Activated CD8-positive, alpha-beta memory T cell treated with anti-CD3 and anti-CD28 coated beads for 1 hour (primary cell): ENCODE measurements at places on chromosomes 2 and 18.

DNA sequence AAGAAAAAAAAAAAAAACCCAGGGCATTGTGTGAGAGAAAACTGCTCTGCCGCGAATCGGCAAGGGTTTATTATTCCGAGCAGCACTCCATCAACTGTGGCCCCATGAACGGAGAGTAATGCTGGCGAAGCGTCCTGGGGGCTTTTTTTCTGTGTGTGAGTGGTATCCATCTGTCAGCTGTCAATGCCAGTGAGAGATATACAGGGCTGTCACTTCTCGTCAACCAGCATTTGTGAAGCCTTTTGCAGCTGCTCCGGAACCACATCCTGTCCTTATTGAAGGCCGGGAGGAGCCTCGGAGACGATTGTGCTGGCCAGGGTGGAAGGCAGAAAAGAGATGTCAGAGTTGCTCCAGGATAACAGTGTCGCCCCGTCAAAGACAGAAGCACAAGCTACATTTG is 356.9 kb upstream of the SMIM21 start:
- DNase-seq: no peak

DNA sequence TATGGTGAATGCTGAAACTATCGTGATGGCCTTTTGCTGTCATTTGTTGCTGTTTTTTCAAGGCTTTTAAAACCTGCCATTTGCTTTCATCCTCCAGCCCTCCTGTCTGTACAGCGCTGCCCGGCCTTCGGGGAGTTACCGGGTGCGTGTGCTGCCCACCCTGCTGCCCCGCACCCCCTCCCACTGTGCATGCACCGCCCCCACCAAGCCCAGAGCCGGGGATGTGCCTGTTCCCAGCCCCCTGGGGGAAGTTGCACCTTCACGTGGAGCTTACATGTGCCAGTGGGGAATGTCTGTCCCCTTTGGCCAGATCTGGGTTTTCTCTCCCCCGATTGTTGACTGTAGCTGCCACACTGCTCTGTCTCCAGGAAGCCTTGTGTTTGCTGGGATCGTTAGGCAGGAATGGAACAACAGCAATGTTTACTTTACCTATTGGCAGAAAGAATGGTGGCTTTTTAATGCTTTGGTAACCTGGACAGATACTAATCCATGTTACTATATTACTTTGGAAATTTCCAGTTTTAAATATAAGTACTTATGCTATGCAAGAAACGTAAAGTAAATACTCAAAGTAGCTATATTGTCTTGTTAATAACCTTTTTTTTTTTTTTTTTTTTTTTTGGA is 64.8 kb upstream of the RBM44 start:
- no peak for DNase-seq

- DNase-seq: no peak
Measured at GRCh38 chr2:27493948-27494283, 1.1 kb downstream of the FNDC4 start.

GRCh38 chr2:98664323-98664722 is 55.9 kb downstream of the UNC50 start:
- DNase-seq: no peak

- no peak for DNase-seq
Measured at GRCh38 chr2:194672994-194673393, 984.0 kb upstream of the SLC39A10 start.

DNA sequence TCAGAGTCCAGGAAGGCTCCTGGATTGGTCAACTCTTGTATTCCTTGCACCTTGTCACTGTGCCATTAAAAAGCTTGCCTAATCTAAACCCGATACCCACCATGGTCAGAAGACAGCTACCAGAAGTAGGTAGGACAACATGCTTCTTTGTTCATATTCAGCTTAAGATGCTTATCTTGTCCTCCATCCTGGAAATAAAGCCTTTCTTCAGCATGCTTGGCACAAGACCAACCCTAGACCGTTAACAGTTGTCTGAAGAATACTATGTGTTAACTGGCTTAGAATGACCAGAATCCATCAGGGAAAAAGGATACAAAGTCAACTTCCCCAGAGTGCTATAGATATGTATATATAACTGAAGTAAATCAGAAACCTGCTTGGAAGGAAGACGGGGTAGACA is 193.9 kb downstream of the ZRANB3 start:
- no peak for DNase-seq

DNA sequence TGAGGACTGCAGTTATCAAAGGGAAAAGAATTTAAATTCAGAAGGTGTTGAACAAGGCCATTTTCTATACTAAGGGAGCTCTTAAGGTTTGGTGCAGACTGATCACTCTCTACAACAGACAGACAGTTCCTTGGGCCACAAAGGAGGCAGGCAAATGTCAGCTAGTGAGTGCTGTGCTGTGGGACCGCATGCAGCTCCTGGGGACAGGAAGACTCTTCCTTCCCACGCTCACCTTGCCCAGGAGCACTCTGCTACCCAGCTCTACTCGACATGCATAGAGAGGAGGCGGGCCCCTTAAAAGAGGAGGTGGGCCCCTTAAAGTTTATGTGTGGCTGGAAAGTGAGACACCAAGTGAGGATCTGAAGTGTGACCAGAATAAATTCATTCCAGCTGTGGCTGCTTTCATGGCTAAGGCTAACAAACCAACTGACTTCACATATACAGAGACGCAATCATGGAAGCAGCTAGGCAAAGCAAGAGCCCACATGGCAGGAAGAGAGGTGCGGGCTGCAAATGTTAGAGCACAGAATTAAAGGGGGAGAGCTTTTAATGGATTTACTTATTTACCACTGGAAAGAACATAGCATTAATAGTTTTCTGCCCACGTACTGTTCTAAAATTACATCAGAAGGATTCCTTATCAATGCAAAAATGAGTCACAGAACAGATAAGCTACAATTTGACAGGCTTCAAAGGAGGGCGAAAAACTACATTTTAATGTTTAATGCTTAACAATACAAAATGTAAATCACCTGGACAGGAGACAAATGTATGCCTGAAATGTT is 101.4 kb upstream of the RNU4ATAC start:
- DNase-seq: no peak

DNA sequence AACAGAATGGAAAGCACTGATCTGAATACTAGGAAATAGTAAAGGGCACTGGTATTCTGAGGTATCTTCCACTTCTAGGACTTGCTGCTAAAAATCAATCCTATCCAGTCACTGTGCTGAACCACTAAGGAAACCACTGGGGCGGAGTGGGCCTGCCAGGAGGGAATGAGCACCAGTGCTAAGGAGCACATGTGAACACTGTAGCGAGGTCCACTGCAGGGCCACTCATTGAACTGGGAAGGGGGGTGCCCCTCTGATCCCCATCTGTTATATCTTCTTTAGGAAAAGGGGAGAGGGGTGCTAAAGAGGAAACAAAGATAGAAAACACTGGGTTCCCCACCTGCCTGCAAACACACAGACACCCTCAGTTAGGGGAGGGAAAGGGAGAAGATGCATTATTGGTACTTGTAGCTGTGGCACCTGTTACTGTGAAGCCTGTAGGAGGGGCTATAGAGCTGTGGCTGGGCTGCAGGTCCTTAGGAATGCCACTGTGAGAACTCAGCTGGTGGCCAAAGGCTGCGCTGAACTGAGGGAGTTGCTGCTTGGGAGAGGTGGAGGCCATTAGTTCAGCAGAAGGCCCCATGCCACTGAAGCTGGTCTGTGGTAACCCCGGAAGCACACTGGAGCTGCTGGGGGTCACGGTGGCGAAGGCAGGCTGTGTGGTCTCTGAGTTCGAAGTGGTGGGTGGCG is 81.8 kb downstream of the INO80D start:
- DNase-seq: no peak

DNA sequence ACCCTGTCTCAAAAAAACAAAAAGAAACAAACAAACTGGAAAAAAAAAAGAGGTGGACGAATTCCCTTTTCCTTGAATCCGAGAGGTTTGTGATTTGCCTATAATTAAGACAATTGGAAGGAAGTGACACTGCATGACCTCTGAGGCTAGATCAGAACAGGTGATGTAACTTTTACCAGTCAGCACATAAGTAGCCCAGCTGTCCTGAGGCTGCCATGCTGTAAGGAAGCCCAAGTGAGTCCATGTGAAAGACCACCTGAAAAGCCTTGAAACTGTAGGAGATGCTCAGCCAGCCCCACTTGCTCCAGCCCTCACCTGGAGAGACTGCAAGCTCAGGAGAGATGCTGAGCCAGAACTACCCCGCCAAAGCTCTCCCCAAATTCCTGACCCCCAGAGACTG is 166.8 kb downstream of the TGIF1 start:
- no peak for DNase-seq

- DNase-seq: no peak
Measured at GRCh38 chr2:158221063-158222020, 119.7 kb downstream of the UPP2 start.

DNA sequence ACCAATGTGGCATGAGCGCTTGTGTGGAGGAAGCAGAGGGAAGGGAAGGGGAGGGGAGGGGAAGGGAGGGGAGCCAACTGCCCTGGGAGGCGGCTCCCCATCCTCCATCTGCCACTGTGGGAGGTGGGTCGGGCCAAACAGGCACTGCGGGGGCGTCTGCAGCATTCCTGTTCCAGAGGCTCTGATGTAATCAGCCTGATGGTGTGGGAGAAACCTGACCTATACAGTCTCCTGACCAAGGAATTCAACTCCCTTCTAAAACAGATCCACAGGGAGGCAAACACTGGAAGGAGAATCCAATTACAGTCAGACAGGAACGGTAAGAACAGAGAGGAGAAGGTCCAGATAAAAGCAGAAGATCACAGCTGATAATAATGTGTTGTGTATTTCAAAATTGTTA is 88.8 kb downstream of the CD8B2 start:
- no peak for DNase-seq

GRCh38 chr2:18413676-18414396 is 146.6 kb downstream of the RDH14 start:
- DNase-seq: no peak

DNA sequence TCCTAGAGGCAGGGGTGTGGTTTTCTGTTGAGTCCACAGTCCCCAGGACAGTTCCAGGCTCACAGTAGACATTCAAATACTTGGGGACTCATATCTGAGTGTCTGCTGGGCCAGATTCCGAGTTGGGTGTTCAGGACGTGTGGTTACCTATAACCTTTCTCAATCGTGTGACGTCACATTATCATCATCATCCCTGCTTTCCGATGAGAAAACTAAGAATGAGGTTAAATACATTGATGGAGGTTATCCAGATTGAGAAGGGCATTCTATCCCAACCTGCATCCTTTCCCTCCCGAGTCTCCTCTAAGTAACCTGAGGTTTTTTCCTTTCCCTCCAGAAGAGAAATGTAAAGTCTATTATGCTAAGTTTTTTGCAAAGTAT is 204.6 kb downstream of the MGAT5 start:
- DNase-seq: no peak

DNA sequence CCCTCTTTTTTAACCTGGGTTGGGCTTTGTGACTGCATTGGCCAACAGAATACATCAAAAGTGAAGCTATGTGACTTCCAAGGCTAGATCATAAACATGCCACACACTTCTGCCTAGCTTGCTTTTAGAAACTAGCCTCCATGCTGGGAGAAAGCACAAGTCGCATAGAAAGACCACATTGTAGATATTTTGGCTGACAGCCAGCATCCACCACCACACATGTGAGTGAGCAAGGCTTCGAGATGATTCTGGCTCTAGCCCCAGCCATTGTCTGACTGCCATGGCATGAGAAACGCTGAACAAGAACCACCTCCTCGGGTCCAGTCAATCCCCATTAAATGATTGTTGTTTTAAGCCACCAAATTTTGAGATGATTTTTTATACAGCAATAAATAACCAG is 66.8 kb upstream of the STPG4 start:
- no peak for DNase-seq

- DNase-seq: no peak
Measured at GRCh38 chr2:121104721-121105141, 180.3 kb downstream of the TFCP2L1 start.

DNA sequence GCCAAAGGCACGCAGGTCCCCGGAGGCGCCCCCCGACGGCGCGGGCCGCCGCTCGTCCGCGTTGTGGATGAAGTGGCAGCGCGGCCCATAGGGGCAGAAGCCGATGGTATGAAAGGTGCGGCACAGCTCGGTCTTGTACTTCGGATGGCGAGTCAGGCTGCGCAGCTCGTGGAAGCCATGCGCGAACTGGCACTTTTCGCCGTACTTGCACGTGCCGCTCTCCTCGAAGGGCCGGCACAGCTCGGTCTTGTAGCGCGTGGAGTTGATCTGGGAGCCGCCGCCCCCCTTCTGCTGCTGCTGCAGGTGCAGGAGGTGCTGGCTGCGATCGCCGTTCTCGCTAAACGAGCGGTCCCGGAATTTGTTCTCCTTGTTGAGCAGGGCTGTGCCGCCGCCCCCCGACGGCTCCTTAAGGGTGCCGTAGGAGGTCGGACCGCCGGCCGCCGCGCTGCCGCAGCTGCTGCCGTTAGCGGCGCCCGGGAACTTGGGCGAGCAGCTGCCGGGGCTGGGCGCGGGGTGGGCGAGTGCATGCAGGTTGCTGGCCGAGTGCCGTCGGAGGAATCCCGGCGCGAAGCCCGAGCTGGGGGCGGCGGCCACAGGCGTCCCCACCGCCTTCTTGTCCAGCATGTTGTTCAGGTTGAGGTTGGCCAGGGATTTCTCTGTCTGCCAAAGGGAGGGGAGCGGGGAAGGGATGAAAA is 1.2 kb downstream of the ZFP36L2 start:
- DNase-seq: no peak

- no peak for DNase-seq
Measured at GRCh38 chr2:128642316-128642715, 323.6 kb upstream of the HS6ST1 start.

DNA sequence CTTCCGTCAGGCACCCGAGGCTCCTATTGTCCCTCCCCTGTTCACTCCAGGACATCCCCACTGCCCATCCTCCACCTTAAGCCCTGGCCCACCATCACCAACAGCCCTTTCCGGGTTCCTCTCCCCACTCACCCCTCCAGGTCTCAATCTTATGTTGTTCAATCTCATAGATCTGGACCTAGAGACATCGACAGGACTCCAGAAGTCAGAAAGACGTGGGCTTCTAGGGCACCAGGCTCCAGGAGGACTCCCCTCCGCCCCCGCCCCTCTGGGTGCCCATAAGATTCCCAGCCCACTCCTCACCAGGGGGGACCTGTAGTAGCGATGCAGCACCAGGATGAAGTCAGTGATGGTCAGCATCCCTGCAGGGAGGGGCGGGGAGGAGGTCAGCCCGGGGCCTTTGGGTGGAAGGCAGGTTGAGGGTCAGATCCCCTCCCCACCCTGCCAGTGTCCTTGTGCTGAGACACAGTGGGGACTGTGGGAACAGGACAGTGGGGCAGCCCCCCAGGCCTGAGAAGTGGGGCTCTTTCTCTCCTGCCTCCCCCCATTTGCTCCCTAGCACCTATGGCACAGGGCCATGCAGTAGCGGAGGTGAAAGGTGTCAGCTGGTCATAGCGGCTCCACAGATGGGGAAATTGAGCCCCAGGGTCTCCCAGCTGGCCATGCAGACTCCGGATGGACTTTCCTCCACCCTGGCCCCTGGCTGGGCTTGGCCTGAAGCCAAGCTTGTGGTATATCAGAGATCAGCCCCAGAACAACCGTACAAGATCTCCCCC is 3.7 kb downstream of the PRKAG3 start:
- no peak for DNase-seq

GRCh38 chr2:196453613-196454047 is 185.9 kb upstream of the CCDC150 start:
- no peak for DNase-seq

DNA sequence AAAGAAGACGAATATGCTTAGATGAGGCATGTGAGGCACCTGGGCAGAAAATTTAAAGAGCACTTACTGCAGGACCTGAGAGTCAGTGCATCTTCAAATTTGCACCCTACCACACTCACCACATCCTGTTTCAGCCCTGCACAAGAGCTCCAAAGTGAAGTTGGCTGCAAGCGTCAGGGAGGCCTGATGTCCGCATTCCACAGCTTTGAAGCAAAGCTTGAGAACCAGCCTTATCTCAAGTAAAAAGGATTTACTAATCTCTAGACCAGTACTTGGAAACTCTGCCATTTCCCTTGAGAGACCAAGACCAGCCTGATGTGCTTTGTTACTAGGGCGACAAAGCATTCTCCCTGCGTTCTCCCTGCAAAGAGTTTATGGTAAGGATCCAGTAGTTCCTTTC is 3.4 kb upstream of the ASNSD1 start:
- DNase-seq: no peak
